HCT116 (cell line): ENCODE measurements at places on chromosomes 2 and 18. TPM values are rescaled to one million over a fixed set of nuclear protein-coding genes. Genes with fewer than 3 reads are reported as not detected.

The ZBTB7C gene
- total RNA-seq: 0.37 TPM

GRCh38 chr18:49747876-49748275 lies 65.5 kb downstream of the ACAA2 start:
- DNase-seq: no peak

DNA sequence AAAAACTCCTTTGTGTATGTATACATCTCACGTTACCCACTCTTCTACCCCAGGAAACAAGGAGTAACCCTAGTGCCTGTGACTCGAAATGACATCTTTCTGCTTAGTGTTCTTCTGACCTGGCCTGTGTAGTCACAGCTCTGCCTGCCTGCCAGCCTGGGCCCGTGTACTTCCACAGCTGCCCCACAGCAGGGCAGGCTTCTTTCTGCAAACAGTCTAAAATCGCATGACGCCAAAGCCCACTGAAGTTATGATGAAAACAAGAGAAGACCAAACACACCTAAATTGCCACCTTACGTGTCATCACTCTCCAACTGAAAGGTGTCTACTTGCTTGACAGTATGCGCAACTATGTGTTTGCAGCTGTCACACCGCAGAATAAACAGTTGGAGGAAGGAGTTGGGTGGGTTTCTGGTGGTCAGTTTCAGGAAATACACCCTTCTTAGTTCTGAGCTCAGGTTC lies 1.5 kb downstream of the GAREM1 start:
- peak; percentile 19 for DNase-seq

DNA sequence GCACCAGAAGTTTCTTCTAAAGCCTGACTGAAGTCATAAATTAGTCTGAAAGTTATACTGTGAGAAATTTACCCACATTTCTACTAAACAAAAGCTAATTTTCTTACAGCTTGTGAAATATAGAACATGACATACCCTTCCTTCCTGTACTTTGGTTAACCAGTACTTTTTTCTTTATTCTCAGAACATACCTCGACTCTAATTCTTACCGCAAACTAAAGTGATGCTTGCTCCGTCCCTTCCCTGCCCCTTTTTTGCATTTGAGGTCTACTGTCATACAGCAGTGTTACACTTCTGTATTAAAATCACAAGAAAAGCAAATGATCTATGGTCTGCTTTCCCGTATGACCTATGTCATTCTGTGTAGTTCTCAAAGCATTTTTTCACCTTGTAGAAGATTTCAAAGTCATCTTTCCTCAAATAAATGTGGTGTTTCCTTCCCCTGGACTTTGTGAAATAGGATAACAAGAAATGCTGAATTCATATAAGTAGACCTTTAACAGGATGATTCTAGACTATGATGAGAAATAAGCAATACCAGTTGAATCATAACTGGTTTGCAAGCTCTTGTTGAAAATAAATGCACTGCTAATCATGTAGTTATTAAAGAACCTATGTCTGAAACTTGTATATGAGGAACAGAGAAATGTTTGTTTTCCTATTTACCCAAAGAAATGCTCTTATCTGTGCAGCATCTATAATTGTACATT lies 30.4 kb downstream of the CYTIP start:
- no peak for DNase-seq

- no peak for DNase-seq
Measured at GRCh38 chr18:74171910-74172606, 23.7 kb downstream of the TIMM21 start.

DNA sequence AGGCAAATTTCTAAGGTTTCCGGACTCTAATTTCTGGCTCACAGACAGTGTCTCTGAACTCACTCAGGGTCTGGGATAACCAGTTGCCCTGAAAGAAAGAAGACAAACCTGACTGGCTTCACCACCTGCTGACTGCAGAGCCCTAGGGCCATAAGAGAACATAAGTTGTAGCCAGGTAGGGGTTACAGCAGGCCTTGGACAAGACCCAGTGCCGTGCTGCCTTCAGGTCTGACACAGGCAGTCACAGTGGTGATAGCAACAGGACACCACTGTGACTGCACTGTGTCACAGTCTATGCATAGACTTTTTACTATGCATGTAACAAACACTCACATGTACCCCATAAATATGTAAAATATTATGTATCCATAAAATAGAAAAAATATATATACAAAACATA lies 508.5 kb downstream of the PID1 start:
- no peak for DNase-seq

GRCh38 chr18:9140381-9140780 lies 3.8 kb downstream of the ANKRD12 start:
- no peak for DNase-seq

The ANKRD30BL gene
- not detected for total RNA-seq

DNA sequence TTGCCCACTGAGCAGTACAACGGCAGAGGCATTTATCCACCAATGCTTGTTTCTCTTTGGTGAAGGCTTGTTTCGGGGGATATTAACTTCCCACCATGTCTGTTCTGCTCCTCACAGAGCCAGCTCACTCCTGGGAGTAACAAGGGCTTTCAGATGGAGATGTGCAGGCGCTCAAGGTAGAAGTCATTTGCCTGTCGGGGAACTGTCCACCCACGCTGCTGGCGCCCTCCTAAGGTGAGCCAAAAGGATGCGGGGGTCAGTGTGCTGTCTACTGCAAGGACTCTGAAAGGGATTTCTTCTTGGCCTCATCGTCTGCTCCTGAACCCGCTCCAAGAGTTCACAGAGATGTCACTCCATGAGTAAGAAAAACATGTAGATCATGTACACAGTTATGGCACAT lies 57.0 kb upstream of the CYRIA start:
- DNase-seq: no peak

GRCh38 chr2:206886696-206887095 lies 52.6 kb upstream of the CPO start:
- no peak for DNase-seq

- DNase-seq: no peak
Measured at GRCh38 chr18:58497845-58498244, 131.0 kb downstream of the ALPK2 start.

GRCh38 chr18:22951823-22952222 lies 18.7 kb downstream of the RBBP8 start:
- DNase-seq: no peak

GRCh38 chr2:167689444-167689843 lies 558.0 kb downstream of the STK39 start:
- peak; percentile 36 for DNase-seq

GRCh38 chr2:235900631-235901030 lies 267.6 kb downstream of the GBX2 start:
- no peak for DNase-seq

- no peak for DNase-seq
Measured at GRCh38 chr2:36696533-36696932, at the start of gene VIT. VIT (plus strand) TSS chr2:36696707; CDS start chr2:36716371, 19,664 bp downstream.

- no peak for DNase-seq
Measured at GRCh38 chr2:147634826-147635225, 210.0 kb upstream of the ACVR2A start.
